ENCODE measurements at places on chromosomes 12 and 14.

- DNase-seq = no peak
These were observed 126.0 kb downstream of the CHST11 start for GRCh38 chr12:104582739-104583138.

- no peak for DNase-seq
These were observed 827.8 kb downstream of the DIO2 start for GRCh38 chr14:79383475-79383874.

GRCh38 chr12:124726596-124727263 lies 136.9 kb downstream of the SCARB1 start:
- no peak for DNase-seq

DNA sequence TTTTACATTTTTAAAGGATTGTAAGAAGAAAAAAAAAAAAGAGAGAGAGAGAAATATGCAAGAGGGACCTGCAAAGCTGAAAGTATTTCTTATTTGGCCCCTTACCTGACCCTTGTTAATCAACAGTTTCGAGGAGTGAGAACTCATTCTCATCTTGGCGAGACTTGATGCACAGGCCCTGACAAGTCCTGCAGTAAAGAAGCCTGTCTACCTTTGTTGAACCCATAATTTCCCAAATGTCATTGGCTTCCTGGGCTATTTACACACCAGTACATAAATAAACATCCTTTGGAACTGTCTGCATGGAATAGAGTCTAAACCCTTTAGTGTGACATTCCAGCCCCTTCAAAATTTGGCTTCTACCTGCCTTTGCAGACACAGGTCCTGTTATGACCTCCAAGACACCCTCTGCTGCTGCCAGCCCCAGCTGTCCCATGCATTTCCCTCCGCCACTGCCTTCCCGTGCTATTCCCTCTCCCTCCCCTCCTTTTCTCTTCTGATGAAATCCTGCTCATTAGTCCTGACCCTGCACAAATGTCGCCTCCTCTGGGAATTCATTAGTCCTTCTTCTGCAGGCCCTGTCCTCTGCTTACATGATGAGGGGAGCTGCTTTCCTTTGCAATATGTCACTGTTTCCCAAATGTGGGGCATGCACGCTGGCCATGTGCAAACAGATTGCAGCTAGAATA lies 35.1 kb downstream of the MYL2 start:
- no peak for DNase-seq

DNA sequence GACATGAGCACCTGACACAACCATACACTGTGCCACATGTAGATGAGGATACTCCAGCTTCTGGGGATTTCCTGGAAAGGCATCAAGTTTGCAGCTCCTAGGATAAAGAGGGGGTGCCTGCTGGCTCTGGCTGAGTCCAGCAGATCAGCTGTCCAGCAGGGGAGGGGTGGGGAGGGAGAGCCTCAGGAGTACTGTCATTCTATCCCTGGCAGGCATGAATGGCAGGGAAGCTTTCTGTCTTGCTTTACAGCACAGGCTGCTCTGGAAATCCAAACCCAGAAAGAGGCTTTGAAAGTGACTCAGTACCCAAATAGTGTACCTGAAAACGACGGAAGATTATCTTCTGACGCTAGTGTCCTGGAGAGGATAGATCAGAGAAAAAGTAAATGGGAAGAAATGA lies 32.2 kb downstream of the SLC8A3 start:
- no peak for DNase-seq

GRCh38 chr12:117589021-117589420 lies 227.6 kb upstream of the NOS1 start:
- DNase-seq = no peak

GRCh38 chr14:56715938-56716337 lies 94.3 kb downstream of the OTX2 start:
- DNase-seq = no peak

DNA sequence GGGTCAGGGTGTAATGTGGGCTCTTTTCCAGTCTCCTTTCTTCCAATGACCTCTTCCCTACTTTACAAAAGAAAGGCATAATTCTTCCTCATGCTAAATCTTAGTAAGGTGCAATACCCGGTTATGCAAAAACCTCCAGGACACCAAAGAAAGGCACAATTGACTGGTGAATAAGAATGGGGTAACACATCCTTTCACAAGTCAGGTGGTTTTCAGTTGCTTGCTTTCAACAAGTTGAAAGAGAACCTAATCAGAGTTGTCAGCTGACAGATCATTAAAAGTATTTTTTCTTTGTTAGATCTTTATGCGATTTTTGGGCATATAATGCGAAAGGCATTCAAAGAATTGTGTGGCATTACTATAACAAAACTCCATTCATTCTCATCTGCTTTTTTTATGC lies 1.3 kb upstream of the AEBP2 start:
- DNase-seq = no peak

DNA sequence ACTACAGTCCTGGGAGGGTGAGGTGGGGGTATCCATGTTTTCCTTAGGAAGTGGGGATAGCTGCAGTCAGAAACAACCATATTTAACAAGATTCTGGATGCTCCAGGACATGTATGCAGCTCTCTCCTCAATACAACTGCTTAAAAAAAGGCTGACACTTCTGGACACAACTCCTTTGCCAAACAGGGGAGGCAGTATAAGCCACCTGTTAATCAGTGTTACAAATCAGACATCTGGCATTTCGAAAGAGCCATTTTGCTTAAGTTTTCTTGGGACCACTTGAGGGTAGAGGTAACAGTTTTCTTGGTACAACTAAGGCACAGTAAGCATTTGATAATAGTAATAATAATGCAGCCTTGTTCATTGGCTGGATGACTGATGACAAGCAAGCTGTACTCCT lies 47.1 kb downstream of the RPGRIP1 start:
- no peak for DNase-seq

Measured in stimulated activated CD4-positive, alpha-beta T cell treated with anti-CD3 and anti-CD28 coated beads, Interleukin-2, amount 100 ng/mL, for 4 hours (primary cell).